AG08395 (cell line): ENCODE measurements at places on chromosomes 11 and 22.

DNA sequence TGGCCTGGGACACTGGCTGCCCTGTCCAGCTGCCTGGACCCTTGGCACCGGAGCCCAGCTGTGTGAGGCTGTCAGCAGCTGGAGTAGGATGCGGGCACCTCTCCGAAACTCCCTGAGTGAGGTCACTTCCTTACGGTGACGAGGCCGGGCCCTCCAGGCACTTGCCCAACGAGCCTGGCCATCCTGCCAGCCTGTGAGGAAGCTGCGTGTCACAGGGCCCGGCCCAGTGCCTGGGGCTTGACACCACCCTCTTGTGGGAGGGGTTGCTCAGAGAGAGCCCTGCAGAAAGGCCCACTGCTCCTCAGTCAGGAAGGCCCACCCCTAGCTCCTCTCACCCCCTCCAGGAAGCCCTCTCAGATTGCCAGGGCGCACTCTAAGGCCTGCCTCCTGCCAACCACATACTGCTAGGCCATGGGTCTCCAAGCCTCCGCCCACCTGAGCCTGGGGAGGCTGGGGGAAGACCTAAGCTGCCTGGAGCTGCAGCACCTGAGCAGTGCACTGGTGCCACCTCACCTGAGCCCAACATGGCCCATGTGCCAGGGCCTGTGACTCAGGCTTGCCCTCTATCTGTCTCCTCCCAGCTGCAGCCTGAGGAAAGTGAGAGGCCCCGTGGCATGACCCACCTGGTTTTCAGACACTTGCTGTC is 4.3 kb upstream of the PHLDA2 start:
- DNase-seq: peak; percentile 91

DNA sequence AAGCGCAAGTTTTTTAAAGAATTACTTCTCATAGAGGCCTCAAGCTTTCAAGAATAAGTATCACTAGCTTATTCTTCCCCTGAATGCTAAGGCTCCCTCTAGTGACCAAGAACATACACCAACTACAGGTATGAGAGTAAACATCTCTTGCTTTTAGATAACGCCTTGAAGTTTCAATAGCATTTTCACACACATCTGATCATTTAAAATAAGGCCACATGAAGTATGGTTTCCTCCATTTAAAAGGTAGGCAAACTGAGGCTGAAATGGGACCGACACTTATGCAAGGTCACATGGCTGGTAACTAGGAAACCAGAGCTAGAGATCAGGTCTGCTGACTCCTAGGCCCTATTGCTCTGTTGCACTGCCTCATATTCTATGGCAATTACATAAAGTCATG is 66.5 kb downstream of the CCDC34 start:
- peak; percentile 66 for DNase-seq

DNA sequence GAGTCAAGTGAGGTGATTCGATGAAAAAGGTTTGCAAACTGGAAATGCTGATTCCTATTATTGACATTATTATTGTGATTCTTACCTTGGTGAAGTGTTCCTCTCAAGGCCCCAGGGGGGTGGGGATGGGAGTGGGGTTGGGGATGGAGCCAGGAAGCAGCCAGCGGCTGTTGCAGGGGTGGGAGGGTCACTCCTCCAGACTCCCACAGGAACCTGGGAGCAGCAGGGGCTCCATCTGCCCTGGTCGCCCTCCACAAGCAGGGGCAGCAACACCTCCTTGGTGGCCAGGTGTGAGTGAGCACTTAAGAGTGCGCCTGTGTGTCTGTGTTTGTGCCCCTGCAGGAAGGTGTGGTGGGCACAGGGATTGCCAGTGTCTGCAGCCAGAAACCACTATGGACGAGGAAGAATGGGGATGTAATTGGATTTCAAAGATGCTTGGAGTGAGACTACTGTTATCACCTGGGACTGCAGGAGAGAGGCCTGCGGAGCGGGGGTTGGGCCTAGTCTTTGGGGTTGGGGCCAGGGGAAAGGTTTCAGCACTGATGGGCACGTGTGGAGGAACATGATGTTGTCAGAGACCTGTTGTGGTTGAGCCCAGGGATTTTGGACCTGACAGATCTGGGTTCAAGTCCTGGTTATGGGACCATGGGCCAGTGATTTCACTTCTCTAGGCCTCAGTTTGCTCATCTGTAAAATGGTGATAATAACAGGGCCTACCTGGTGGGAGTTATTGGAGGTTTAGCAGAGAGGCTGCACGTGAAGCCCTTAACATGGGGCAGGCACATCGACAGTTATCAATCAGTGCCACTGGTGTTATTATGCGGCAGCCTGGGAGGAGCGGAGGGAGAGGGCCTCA is 3.6 kb upstream of the TP53I11 start:
- DNase-seq: no peak

- DNase-seq: no peak
These were observed 658 bp downstream of the STIP1 start for GRCh38 chr11:64186492-64187165.

DNA sequence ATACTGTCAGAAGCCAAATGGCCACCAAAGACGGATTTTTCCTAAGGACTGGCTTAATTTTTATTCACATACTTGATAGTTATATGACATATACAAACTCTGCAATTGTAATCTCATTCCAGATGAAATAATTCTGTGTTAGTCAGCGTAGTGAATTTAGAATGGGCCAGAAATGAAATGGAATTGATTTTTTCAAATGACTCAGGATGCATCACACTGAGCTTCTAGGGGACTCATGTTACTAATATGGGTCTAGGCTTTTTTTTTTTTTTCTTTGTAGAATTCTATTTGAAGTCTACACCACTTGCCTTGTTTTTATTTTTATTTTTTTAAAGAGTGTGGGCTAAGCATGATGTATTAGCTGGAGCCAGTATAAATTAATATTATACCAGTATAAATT is 62.7 kb downstream of the SPECC1L start:
- DNase-seq: peak; percentile 75

- no peak for DNase-seq
These were observed 13.5 kb downstream of the SCYL1 start for GRCh38 chr11:65538232-65538914.

DNA sequence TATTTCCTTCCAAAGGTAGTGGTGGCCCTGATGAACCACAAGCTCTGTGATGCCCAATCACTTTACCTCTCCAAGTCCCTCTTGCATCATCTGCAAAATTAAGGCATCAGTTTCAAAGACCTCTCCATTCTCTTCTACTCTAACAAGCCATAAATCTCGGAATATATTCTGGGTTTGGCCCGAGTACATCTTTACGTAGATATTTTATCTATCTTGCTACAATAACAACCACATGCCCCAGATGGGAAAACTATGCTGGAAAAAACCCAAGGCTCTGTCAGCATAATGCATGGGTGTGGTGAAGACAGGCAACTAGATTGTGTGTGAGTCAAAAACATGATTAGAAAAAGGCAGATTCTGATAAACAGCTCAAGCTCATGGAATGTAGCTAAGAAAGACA is 228.2 kb upstream of the BLID start:
- DNase-seq: peak; percentile 82

DNA sequence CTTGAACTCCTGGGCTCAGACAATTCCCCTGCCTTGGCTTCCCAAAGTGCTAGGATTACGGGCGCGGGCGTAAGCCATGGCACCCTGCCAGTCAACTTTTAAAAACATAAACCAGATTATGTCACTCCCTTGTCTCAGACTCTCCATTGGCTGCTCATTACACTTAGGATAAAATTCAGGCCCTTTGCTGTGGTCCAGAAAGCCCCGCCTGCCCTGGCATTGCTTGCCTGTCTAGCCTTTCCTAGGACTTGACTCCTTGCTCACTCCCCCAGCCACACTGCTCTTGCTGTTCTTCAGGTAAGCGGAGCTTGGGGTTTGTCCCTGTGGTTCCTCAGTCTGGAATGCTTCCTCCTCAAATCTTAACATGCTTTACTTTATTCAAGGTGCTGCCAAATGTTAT is 30.5 kb downstream of the DIXDC1 start:
- DNase-seq: no peak

GRCh38 chr22:25453557-25453956 is 110.9 kb upstream of the GRK3 start:
- DNase-seq: no peak
